ENCODE measurements at places on chromosomes 12 and 14.

GRCh38 chr12:28507867-28508266, 317.6 kb downstream of the CCDC91 start:
- DNase-seq: no peak

- DNase-seq: no peak
These were observed 31.7 kb downstream of the MARK3 start for GRCh38 chr14:103416916-103417315.

DNA sequence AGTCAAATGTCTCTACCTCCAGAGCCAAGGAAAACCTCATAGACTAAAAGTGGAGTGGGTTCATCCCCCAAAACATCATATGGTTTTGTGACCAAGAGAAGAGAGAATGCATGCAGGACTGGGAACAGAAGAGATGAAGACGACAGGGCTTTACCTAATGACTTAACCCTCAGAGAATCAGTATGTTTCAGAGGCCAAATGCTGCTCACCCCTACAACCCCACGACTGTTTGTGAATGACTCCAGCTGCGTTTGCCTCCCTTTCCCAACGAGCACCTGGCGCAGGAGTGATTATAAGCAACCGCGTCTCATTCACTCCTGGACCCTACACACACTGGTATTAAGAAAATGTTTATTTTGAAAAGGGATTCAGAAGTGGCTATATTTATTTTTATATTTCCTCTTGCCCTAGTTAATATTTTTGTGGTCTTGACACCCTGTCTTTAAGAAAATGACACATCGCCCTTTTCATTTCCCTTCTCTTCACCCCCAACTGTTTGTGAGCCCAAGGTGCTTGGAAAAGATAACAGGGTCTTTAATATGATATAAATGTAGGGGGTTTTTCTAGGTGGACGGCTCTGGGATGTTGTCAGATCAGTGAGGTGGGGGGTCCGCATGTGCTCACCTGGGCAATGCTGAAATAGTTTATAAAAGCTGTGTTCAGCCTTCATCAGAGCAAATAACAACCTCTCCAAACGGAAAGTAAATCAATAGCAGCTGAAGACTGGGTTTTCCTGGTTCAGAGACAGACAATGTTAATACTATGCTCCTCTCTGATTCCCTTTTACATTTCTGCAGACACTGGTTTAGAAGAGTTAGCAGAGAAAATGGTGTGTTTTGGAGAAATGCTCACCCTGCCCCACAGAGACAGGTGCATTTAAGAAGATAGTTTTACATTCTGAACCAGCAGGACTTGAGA, 77.7 kb downstream of the SLC15A4 start:
- DNase-seq: no peak

DNA sequence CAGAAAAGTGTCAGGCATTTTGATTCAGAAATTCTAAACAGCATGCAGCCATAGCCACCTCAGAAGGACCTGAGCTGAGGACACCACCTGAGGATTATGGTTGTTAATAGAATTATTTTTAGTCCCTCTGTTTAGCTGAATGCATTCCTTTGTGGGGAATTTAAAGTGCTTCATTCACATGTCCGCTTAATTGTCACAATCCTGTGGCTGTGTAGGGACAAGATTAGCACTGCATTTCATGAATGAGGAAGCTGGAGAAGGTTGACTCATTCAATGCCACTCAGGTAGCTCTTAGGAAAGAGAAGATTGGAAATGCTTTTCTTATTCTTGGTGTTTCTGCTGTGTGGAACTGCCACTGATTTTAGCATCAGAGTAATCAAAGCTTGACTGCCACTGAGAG, 42.0 kb upstream of the KRR1 start:
- peak; percentile 82 for DNase-seq

GRCh38 chr12:55666508-55666907, 29.8 kb downstream of the OR10P1 start:
- DNase-seq: no peak

DNA sequence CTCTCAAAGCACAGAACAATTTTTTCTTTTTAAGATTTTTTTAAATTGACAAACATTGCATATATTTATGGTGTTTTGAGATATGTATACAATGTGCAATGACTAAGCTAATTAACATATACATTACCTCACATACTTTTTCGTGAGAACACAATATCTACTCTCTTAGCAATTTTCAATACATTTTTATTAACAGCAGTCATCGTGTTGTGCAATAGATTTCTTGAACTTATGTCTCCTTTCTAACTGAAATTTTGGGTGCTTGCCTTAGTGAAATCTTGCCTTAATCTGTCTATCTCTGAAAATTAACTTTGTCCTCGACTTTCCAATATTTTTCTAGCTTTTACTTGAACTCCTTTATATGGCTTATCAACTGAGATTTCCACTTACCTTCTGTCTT, 6.8 kb downstream of the OR10A7 start:
- DNase-seq: no peak

- no peak for DNase-seq
These were observed 82.8 kb upstream of the FBXO21 start for GRCh38 chr12:117273091-117273490.

- DNase-seq: no peak
These were observed 4.7 kb upstream of the EIF2S3B start for GRCh38 chr12:10501030-10501429.

GRCh38 chr14:66231820-66232219, 254.4 kb upstream of the CCDC196 start:
- no peak for DNase-seq

DNA sequence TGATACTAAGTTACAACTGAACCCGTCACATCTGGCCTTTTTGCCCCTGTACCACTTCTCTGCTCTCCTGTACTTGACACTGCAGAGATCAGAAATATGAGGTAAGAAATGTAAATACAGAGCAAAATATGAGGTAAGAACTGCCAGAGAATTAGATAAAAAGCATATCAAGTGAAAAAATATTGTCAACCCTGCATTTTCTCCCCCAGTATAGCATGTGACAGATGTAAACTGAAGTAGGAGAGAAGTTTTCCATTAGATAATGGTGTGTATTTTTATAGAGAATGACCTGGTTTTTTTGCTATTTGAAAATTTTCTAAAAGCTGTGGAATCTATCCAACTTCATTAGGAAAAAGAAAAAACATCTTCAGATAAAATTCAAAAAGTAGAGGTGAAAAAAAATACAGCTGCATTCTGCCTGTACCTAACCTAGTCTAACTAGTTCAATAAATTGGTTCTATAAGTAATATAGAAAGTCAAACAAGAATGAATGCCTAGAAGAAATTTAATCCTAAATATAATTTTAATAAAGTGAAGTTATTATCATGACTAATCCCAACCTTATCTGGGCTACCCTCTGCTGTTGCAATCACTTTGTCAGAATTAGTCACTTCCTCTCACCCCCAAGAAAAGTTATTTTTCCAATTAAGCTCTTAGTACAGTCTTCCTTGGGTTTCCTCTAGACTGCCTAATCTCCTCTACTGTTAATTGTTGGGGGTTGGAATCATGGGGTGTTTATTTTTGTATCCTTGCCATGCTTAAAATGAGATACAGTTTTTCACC, 210.0 kb downstream of the RASSF9 start:
- DNase-seq: no peak

DNA sequence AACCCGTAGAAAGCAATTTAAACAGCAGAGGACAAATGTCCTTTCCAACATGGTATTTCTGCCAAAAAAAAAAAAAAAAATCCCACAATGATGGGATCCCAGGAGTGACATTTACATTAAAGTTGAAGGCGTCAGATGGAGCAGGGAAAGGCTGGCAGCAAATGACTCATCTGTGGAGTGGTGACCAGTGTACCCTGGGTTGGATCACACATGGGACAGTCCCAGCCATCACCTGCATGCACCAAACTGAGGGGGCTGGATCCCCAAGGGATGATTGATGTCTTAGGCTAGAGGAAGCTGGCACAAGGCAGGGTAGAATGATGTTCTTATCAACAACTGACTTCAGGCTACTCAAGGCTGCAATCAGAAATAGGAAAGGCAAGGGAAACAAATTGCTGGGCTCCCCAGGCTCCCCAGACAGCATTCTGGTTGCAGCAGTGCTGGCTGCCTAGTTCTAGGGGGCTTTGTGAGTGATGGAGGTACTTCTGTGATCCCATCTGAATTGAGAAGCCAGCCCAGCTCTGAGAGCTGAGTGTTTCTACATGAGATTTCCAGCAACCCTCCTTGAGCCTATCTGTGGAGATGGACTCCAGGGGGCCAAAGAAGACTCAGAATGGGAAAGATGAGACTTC, 117.9 kb downstream of the DPF3 start:
- DNase-seq: no peak

GRCh38 chr14:80304125-80304766, 92.9 kb upstream of the DIO2 start:
- DNase-seq: no peak

- DNase-seq: no peak
These were observed 95.1 kb downstream of the TTC8 start for GRCh38 chr14:88919502-88919901.

GRCh38 chr12:112010415-112011344, 2.3 kb downstream of the TMEM116 start:
- DNase-seq: no peak

DNA sequence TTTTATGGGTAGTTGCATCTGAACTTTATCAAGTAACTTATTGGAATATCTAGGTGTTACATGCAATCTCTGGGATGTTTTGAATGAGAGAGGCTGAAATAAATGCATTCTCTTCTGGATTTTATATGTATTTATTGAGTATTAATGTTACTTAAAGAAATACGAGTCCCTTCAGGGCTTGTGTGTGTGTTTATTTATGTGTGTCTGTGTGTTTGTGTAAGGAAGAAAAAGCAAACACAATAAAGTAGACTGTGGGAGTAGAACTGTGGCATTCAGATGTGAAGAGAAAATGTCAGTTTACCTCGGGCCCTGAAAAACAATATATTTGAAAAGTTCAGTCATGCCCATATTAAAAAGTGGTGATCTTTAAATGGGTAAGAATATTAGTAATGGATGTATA, 250.5 kb downstream of the RPL10L start:
- DNase-seq: no peak

DNA sequence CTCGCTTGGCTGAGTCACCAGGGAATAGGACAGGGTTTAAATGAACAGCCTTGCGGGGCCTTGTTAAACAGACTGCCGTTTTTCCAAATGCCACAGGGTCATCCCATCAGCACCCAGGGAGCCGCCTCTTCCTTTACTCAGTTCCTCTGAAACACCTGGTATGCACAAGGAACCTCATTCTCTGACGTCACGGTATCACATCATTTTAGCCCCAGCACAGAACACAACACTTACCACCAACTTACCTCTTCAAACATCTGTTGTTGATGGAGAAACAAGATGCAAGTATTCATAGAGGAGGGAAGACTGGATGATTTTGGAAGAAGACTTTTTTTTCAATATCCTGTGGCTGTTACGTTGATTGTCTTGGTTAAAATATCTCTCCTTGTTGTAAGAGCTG, 535.3 kb upstream of the TMEM132C start:
- no peak for DNase-seq

DNA sequence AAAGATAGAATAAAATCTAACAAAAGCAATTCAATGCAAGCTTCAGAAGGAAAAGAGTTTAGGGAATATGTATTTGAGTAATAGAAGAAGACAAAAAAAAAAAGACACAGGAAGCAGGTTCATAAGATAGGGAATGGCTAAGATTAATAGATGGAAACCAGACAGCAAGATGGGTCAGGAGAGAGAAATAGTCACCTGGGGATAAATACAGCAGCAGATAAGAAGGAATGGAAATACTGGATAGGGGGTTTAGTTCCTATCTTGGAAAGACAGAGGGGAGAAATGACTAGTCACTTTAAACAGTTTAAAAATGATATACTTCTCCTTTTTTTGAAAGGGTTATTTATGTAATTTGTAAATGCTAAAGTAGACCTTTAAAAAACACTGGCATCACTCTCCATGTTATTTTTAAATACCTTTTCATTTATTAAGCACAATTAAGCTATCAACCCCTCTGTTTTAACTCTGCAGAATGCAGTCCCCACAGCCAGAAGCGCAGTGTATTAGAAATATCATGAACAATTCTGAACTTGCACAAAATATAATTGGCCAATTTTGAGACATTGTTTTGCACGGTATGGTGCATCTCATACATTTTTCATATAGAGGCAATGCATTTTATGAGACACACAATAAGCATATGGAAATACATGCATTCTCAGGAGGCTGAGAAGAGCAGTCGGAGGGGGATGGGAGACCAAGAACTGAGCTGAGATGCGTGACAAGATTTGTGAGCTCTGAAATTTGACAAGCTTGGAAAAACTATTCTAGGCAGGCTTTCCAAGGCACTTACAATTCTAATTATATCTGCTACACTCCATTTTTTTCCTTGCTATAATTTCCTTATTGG, 303.4 kb upstream of the PRICKLE1 start:
- DNase-seq: no peak

GRCh38 chr14:56379956-56380355, 199.6 kb upstream of the TMEM260 start:
- DNase-seq: no peak

DNA sequence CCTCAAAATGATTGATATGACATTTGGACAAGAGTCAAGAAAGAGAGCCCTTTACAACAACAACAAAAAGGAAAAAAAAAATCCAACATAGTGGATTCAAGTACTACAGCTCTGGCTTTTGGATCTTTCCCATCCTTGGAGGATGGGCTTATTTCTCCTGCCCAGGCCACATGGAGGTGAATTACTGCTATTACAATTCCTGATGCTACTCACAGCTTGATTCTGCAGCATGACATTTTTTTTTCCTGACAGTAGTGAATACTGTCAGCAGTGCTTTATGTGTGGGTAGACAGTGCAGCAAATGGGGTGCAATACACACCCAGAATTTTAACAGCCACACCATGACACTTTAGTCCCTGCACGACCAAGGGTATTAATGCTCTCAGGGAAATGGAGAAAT, 42.5 kb upstream of the HSP90B1 start:
- no peak for DNase-seq

DNA sequence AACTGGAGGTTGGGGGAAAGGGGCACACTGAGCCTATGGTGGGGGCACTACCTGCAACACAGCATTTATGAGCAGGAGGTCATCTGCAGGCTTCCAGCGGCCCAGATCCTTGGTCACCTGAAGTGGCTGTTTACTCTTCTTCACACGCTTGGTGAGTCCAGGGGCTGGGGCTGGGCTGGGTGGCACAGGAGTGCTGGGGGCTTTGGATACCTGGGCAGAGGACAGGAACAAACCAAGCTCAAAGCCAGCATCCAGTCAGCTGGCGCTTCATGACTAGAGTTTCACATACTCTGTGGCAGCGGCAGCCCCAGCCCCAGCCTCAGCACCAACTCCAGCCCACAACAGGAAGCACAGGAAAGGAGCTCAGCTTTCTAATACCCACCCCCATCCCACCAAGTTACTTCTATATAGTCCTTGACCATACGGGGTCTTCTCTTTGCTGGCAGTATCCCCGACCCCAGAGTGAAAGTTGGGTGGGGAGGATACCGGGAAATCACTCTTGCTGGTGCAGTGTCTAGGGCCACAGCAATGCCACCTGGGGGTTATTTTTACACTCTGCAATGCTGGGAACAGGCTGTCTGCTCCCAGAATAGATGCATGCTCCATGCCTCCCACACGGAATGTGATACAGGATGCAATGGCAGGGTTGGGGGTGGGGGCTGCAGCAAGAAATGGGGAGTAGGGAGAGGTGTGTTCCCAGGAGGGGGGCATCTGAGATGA, 3.1 kb downstream of the MCRS1 start:
- DNase-seq: no peak

- no peak for DNase-seq
These were observed 69.9 kb upstream of the PSMA6 start for GRCh38 chr14:35222324-35222723.

- no peak for DNase-seq
These were observed 22.0 kb downstream of the LRTM2 start for GRCh38 chr12:1842183-1842904.

Measured in HAP-1 (cell line).